ENCODE measurements at places on chromosomes 13 and 19.

GRCh38 chr19:28377077-28377476 lies 835.9 kb downstream of the UQCRFS1 start:
- no peak for DNase-seq

DNA sequence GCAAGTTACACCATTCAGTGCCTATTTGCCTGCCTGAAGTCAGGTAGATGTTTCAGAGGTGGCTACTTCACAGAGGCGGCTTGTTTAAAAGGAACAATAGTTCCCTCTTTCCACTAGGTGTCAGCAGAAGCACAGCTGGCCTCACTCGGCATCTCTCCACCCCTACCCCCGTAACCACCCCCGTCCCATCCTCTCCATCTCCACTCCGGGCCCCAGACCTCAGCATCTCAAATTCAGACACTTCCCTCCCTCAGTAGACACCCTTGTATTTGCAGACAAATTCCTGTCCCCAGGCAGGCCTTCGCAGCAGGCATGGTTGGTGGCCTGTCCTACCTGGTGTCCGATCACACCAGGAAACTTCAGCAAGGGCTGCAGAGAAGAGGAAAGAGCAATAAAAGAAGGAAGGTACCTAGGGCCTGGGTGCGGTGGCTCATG lies 9.1 kb upstream of the DPP9 start:
- no peak for DNase-seq

GRCh38 chr19:55635334-55635717 lies 5.5 kb upstream of the ZNF580 start:
- no peak for DNase-seq

DNA sequence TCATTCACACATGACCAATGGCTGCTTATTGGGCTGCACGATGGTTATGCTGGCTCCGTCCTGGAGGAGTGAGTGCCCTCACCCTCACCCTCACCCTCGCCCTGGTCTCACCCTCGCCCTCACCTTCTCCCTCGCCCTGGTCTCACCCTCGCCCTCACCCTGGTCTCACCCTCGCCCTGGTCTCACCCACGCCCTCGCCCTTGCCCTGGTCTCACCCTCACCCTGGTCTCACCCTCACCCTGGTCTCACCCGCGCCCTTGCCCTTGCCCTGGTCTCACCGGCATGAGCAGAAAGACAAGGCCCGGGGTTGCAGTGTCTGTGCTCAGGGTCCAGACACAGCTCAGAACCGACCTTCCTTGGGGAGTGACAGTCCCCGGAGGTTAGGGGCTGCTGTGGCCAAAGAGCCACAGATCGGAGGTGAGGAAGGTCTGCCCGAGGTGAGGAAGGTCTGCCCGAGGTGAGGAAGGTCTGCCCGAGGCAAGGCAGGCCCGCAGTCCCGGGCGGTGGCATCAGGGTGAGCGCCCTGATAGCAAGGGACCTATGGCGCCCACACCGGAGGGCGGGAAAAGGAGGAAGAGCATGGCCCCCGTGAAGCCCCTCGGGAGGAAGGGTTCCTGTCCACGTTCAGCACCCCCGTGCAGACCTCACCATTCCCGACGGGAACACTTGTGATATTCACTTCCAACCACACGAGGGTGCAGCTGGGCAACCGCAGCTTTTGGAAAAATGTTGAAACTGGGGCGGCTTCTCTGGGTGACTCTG lies 65.6 kb downstream of the MCF2L start:
- no peak for DNase-seq

DNA sequence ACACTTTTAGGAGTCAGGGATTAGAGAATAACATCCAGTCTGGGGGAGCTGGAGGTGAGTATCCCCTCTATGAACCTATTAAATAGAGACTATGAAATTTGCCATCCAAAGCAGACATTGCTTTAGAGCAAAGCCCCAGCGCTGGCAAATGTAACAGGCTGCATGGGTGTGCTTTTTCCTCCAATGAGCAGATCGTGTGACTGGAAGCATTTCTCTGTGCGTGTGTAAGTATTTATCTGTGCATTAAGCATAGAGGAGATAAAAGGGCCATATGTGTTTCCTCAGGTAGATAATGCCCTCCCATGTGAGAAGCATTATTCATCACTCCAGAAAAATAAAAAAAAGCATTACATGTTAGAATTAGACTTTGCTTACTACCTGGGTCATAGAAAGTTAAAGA lies 924 bp downstream of the TNFSF13B start:
- no peak for DNase-seq

DNA sequence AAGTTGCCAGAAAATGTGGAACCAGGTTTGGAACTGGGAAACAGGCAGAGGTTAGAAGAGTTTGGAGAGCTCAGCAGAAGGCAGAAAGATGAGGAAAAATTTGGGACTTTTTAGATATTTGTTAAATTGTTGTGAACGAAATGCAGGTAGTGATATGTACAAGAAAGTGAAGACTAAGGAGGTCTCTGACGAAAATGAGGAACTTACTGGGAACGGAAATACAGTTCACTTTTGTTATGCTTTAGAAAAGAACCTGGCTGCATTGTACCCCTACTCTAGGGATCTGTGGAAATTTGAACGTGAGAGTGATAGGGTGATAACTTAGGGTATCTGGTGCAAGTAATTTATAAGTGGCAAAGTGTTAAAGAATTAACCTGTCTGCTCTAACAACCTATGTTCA lies 632.4 kb downstream of the SLITRK5 start:
- DNase-seq = no peak

GRCh38 chr13:74550039-74550438 lies 415.8 kb upstream of the KLF12 start:
- no peak for DNase-seq

- DNase-seq = no peak
These were observed 7.3 kb downstream of the C19orf53 start for GRCh38 chr19:13781547-13781946.

- no peak for DNase-seq
These were observed 4.1 kb downstream of the UBXN6 start for GRCh38 chr19:4453232-4454179.

DNA sequence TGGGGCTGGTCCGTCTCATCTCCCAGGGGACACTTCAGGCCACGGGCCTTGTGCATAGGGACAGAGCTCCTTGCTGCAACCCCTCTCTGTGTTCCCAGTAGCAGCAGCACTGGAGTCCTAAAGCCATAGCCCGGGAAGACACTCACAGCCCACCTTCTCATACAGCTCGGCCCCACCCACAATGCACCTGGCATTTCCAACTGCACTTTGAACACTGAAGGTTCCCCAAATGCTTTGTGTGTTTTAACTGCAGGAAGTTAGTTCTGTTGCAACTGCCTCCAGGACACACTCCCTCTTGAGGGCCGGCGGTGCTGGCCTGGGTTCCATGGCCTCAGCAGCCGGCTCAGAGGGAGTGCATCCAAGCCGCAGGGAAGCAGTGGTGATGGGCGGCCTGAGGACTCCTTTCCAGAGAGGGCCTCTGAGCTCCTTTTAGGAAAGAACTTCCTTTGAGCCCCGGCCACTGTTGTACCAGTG lies 22.7 kb upstream of the TMEM255B start:
- DNase-seq = peak; percentile 62

DNA sequence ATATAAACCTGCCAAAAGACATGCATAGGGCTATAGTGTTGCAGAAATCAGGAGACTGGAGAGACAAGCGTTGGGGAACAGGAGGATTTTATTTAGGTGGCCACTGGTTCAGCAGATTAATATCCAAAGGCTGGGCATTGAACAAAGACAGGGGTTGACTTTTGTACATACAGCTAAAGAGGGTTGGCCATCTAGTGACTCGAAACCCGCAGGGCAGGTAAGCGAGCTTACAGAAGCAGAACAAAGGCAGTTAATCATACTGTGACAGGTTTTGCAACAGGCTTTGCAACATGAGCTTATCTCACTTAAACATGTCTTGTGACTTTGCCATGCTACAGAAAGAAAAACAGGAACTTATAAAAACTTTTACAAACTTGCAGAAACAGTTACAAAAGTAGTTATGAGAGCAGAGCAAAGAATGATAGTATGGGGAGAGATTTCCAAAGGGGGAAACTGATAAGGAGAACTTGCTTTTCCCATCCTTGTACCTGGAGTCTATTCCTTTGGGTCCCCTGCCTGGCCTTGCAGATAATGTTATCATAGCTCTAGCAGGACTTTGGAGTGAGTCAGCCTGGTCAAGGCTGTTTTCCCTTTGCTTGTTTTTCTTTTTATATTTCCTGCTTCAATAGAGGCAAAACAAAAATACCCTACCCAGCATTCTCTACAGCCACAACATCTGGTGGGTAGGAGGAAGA lies 234.2 kb downstream of the PCDH17 start:
- no peak for DNase-seq

DNA sequence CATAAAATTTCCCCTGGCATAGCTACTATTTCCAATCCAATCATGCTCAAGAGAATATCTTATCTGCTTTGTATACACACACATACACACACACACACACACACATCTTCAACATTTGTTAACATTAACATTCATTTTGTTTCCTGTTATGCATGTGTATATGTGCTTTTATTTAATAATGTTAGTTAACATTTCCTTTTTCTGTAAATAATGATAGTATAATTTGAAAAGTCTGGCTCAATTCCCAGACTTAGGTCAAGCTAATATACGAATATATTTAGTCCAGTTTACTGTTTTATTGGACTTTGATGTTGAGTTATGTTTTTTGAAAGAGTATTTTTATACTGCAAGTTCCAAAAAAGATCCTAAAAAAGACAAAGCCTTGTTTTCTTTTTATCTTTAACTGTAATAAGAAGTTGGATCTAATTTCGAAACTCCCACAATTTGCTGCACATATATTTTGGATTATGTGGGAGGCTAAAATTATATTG lies 1072.4 kb downstream of the EFNB2 start:
- no peak for DNase-seq

GRCh38 chr19:33263325-33264023 lies 37.8 kb upstream of the SLC7A10 start:
- DNase-seq = no peak

DNA sequence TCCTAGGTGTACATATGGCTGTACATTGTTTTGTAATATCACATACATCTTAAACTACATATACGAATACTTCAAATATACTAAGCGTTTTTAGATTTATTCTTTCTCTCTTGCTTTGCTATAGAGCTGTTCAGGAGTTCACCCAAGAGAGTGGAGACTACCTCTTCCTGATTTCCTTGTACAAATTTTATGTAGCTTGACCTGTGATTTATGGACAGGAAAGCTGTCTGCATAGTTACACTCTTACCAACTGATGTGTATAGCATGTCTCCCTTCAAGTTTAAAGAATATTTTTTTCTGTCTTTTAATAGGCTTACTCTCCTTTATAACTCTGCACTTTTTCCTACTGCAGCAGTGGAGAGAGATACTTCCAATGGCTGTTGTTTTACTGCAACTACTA lies 428.7 kb downstream of the NDFIP2 start:
- DNase-seq = no peak

DNA sequence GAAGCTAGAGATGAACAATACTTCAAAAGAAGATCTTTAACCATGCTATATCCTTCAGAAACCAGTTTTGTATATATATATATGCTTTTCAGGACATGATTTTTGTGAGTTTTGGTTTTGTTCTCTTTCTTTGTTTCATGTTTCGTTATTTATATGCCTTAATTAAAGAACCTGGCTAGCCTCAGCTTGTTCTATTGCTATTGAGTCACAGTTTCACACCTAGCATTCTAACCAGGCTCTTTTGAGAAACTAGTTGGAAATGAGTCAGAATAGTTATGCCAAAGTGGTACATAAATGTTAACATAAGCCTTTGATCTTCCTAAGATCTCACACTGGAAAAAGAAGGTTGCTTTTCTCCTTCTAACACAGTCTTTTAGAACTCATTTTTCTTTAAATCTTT lies 1925.2 kb downstream of the OLFM4 start:
- no peak for DNase-seq

GRCh38 chr13:23609414-23609760 lies 39.2 kb downstream of the TNFRSF19 start:
- no peak for DNase-seq

- no peak for DNase-seq
These were observed 35.3 kb upstream of the RFC3 start for GRCh38 chr13:33782631-33783030.

DNA sequence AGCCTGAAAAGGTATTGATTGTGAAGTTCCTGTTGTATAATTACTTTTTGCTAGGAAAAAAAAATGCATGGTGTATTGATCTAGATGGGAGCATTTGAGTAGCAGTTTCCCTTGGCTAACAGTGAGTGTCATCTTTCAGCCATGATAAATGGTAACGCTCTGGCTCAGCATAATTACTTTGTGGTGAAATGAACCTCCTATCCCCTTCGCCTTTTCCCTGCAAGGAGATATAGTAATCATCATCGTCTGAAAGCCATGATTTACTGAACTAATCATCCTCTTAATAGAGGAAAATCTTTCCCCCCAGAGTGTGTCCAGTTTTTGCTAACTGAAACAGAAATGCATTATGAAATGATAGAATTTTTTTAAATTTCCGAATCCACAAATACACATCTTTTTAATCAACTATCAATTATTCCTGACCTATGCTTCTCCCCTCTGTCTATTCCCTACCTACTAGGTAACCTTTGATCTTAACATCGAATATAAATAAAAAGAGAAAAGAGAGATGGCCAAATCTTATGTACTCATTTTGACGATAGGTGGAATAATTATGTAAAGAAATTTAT lies 88.7 kb downstream of the MAB21L1 start:
- no peak for DNase-seq

- DNase-seq = no peak
These were observed 186.9 kb upstream of the UBL3 start for GRCh38 chr13:30037306-30037705.

GRCh38 chr13:100068133-100068931 lies 20.6 kb upstream of the PCCA start:
- DNase-seq = no peak

DNA sequence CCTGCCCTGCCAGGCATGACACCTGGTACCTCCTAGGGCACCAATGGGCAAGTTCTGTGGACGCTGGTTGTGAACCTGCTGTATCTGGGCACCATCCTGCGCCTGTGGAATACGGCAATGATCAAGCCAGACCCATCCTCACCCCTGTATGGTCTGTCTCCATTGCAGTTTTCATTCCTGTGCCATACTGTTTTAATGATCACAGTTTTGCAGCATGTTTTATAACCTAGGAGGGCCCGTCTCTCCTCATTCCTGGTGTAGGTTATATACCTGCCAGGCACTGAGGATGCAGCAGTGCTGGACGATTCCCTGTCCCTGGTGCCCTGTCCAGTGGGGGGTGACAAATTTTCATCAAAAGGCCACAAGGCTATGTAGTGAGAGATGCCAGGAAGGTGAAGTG lies 5.6 kb downstream of the TBC1D17 start:
- no peak for DNase-seq

DNA sequence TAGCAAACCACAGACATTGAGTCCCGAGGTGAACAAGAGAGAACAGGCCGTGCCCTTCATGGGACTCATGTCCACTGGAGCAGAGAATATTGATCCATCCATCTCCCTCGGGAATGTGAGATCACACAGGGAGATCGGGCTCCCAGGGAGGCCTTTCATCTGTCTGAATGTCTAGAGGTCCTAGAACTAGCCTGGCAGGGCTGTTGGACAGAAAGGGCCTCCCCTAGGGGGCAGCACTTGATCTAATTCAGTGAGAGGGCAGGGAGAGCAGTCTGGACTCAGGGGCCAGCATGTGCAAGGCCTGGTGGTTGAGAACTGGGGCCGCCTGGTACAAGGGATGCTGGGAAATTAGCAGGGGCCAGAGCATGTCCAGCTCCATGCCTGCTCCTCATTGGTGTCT lies 4.3 kb downstream of the RUVBL2 start:
- no peak for DNase-seq

GRCh38 chr13:67258482-67258881 lies 28.3 kb upstream of the PCDH9 start:
- DNase-seq = no peak

GRCh38 chr13:91652404-91653301 lies 254.2 kb downstream of the GPC5 start:
- DNase-seq = no peak
